H9 (cell line): ENCODE measurements at places on chromosomes 6 and 20.

- no peak for DNase-seq
Measured at GRCh38 chr6:20415712-20416454, 14.2 kb downstream of the E2F3 start.

DNA sequence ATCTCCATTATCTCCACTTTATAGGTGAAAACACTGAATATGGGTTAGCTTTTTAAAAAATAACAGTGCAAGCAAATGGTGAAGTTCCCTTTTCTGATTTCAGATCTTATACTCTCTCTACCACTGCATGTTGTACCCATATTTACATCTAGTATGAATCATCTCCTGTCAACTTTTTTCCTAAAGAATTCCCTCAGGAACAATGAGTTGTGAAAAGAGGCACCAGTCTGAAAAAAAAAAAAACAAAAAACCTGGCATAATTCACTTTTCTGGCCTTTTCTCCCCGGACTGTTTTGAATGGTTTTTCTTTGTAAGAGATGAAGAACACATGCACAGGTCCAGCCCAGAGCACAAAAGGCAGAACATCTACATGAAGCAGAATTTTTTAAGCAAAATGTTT is 596.0 kb downstream of the COL12A1 start:
- DNase-seq = no peak

- DNase-seq = peak; percentile 46
Measured at GRCh38 chr6:141829566-141830360, 303.0 kb upstream of the GJE1 start.

DNA sequence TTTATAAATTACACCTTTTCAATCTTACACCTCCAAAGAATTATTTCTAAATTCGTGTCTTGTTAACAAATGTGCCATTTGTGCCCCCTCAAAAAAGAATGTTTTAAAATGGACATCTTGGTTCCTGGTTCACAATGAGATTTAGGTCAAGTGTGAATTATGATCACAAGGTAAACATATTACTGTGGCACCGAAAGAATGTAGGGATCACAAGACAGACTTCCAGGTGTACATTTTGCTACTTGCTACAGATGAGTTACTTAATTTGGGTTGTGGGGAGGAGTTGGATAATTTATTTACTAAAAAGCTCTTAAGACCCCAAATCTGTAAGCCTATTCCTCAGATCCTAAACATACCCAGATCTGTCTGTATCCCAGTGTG is 25.0 kb upstream of the ADTRP start:
- DNase-seq = no peak

GRCh38 chr6:169074526-169074925 is 179.1 kb downstream of the THBS2 start:
- no peak for DNase-seq

DNA sequence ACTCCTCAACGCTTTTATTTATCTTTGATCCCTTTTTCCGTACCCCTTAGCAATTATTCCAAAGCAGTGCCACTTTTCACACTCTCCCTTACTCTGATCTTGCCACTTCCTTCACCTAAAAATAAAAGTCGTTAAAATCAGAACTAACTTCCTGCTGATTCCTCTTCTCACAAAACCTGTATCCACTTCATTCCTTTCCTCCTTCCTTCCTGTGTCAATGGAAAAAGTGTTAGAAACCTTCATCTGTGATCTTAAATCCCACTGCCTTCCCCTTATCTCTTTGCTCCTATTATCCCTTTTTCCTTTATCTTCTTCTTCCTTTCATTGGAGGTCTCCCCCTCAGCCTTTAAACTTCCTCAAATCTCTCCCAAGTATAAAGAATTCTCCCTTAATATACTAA is 49.2 kb downstream of the GOPC start:
- no peak for DNase-seq

DNA sequence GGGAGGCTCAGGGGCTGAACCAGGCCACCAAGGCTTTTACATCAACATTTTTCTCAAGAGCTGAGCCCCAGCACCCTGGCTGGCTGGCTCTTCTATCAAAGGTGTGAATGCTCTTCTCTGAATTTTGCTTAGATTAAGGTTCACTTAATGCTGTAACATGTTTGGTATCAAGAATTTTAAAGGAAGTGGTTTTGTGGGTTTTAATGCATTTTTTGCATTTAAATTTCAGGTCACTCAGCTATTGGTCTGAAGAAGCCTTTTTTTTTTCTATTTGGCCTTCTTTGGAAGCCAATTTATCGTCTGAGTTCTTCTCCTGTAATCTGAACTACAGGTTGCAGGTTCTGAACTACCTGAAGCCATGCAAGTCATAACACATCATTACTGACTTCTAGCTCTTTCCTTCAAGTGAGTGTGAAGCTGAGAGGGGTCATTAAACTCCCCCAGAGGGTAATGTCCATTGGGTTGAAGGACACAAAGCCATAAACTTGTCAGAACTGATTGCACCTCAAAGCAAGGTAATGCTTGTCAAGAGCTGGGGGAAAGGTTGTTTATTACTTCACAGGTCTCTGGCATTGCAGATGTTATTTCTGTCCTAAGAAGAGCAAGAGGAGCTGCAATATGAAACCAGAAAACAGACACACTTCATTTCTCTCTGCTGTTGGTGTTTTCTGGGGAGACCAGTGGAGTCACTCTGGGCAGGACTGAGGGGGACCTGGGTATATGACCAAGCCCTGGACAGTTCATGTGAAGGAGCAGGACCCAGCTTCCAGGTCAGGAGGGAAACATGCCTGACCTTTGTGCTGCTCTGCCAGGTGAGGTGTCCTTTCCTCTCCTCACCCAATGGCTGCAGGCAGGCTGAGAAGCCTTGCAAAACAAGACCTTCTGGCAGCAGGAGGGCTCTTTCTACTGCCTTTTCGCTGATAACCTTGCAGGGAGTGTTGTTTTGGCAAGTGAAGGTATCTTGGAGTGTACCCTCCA is 26.1 kb upstream of the NEDD9 start:
- DNase-seq = no peak
